NCI-H1105 treated with DMSO at 0.1 percent for 48 hours (cell line): ENCODE measurements at places on chromosomes 7 and 10.

DNA sequence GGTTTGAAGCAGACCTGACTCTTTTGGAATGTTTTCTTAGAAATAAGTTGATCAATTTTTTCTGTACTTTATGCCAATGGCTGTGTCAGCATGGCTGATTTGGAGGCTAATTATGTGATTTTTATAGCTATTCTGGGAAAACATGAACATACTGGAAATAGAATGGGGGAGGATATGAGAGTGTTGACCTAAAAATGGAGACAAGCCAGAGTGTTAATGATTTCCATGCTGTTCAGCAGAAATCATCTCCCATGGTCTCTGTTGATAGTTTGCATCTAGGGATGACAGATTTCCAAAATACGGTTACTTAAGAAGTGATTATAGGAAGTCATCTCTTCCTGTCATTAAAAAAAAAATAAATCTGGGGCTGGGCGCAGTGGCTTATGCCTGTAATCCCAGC, 32.7 kb upstream of the DMTF1 start:
- DNase-seq = no peak

DNA sequence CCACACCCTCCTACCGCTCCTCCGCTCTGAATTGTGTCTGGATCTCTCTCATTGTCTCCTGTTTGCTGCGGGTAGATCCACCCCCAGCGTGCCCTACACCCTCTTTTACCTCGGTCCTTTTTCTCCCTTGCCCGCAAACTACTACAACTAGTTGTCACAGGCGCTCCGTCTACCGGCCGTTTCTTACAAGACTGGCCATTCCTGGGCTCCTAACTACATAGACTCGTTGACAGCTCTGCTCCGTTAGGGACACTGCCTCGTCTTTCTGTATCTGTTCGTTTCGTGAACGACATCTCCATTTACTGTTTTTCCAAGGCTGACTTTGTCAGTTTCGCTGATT, 786 bp downstream of the TAF3 start:
- no peak for DNase-seq

DNA sequence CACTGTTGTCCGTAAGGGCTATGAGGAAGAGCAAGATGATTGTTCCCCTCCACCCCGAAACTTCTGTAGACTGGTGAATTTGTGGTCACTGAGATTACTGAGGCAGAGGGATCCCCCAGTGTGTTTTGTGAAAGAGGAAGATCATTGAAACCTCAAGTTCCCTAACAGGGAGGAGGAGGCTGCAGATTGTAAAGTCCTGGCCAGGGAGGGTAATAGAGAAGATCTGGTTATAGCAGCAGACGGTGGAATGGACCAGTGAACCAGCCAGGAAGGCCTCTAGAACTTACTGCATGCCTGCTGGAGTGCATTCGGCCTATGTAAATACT, 31.1 kb downstream of the LMTK2 start:
- no peak for DNase-seq

DNA sequence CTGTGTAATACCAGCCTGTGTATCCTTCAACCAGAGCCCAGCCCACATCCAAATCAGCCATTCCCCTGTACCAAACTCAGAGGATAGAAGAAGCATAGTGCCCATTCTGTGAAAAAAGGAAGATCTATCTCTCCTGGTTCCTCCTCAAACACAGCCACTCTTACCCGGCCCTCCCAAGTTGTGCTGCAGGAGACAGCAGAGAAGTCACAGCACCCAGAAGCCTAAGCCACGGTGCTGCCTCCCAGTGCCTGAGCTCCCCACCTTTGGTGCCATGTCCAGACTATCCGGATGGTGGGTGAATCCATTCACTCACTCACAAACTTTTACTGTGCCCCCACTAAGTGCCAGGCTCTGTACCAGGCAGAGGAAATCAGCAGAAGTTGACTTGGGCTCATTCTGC, 166.0 kb upstream of the ZMIZ1 start:
- DNase-seq = no peak

DNA sequence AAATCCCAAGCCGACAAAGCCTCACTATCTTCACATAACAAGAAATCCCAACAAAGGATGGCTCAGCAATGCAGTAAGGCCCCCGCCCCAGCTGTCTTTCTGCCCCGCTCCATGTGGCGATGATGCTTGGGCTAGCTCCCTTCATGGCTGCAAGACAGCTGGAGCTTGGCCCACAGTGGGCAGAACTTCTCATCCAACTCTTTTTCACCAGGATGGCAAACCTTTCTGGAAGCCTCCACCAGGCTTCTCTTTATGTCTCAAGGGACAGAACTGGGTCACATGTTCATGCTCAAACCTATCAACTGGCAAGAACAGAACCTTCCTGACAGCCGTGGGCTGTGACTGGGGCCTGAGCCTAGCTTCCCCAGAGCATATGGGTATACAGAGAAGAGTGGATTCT, 260.5 kb upstream of the MKLN1 start:
- no peak for DNase-seq

- DNase-seq = no peak
Observed at GRCh38 chr10:34548466-34548865, 266.6 kb downstream of the PARD3 start.

GRCh38 chr7:98930921-98931320, 52.6 kb downstream of the TRRAP start:
- DNase-seq = no peak

GRCh38 chr10:124465003-124465776, 3.6 kb downstream of the LHPP start:
- no peak for DNase-seq

GRCh38 chr10:104437226-104437625, 83.6 kb downstream of the CFAP58 start:
- DNase-seq = no peak

- DNase-seq = no peak
Observed at GRCh38 chr7:141463986-141464385, 87.2 kb upstream of the AGK start.

DNA sequence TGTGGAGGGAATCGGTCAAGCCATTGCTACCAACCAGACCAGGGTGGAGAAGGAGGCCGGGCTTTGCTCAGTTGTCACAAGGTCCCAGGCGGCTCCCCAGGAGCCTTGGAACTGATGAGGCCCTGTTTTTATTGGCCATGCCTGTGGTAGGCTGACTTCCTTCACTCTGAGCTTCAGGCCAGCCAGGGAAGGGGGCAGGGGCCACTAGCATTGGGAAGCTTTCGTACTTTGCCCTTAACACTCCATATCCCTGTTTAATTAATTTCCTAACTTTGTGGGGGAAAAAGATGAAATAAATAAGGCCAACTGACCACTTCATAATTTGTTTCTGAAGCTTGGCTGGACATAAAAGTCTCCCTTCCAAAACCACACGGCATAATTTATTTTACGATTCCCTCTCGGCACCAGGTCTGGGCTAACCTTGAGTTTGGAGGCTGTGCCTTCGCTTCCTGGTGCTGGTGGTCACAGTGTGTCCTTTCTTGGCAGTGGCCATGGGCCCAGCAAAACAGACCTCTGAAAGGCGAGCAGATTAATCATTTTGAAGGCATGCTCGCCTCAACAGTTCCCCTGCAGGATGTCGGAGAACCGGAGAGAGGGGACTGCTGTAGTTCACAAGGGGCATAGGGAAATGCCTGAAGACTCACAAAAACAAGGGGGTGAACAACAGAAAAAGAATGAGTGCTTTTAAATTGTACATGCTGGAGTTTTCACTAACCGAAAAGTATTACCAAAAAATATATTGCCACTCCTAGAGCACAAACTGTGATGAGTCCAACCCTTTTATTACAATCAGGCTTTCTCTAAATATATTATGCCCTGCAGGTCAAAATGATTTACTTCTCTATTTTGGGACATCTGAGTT, 966.0 kb downstream of the LRMDA start:
- no peak for DNase-seq

- no peak for DNase-seq
Observed at GRCh38 chr10:7152982-7153381, 257.9 kb downstream of the SFMBT2 start.

DNA sequence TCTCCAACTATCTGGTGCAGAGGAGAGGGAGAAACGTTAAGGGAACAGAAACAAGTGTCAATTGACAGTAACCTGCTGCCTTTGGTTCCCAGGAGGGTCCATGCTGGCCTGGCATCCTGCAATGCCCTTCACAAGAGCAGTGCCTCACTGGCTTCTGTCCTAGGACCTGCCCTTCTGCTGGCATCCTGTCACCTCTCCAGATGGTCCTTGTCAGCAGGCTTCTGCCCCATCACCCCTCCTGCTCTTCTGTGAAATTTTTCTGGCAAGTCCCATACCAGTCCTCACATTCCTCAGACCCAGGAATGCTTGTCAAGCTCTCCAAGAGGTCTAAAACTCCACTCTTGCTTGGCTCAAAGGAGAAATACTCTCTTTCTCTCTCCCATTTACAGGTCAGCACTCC, 34.2 kb downstream of the C10orf67 start:
- DNase-seq = no peak

- DNase-seq = no peak
Observed at GRCh38 chr7:122380992-122381391, 76.4 kb upstream of the FEZF1 start.

- no peak for DNase-seq
Observed at GRCh38 chr7:39703144-39703543, 79.8 kb downstream of the RALA start.

- DNase-seq = no peak
Observed at GRCh38 chr7:139699640-139700504, 77.9 kb downstream of the HIPK2 start.

GRCh38 chr10:81873932-81874816, 820 bp upstream of the NRG3 start:
- DNase-seq = no peak

DNA sequence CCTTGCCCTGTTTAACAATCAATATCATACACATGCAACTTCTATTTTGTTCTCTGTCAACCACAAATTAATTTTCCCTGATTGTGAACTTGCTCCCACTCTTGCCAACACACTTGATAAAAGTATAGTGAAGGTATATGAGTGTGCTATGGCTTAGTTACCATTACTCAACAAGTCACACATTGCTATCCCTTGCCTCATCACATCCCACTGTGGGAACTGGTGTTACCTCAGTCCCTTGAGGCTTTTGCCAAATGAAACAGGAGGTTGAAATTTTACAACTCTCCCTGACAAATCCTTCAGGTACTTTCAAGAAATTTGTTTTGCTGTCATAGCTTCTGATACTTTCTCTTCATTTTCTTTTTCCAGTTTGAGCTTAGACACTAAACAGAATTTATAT, 472.5 kb upstream of the SEMA3D start:
- no peak for DNase-seq

DNA sequence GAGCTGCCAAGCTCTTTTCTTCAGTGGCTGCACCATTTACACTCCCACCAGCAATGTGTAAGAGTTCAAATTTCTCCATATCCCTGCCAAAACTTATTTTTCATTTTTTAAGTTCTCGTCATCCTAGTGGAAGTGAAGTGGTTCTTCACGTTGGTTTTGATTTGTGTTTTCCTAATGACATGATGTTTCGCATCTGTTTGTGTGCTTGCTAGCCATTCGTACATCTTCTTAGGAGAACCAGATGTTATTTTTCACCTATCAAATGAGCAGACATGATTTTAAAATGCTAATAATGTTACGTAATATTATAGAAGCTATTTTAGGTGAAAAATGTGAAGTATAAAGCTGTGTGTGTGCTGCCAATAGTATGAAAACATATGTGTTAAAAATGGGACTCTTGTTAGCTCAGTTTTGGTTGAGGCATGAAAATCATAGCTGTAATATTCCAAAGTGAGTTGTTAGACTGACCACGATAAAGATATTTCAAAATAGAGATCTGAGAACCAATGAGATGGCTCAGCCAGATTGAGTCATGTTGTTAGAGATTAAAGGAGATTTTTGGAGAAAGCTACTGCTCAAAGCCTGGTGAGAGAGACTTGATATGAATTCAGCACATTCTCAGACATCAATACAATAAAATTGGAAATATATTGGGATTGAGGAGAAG, 25.9 kb upstream of the GALNT11 start:
- no peak for DNase-seq

DNA sequence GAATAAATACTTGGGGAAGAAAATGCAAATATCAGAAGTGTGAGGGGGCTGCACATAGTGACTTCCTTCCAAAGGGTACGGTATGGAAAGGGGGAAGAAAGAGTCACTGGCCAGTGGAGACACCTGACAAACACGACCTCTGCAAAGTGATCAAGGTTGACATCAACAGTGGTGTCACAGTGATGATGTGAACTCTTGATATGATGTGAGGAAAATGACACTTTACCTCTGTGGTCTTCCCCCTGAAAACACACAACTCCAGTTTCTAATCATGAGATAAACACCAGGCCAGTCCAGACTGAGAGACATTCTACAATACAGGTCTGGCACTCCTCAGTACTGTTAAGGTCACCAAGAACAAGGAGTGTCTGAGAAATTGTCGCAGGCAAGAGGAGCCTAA, 169.7 kb downstream of the BUB3 start:
- DNase-seq = no peak
